ENCODE measurements at places on chromosomes 2 and 18. TPM values are rescaled to one million over a fixed set of nuclear protein-coding genes. Genes with fewer than 3 reads are reported as not detected.

The CRACDL gene
- total RNA-seq = 3.2 TPM

The KIF5C gene
- 0.39 TPM for total RNA-seq

The RGPD6 gene
- total RNA-seq = 8.4 TPM

The LRATD1 gene
- total RNA-seq = 0.02 TPM

The ADRA2B gene
- 0.13 TPM for total RNA-seq

The RGPD4 gene
- 0.07 TPM for total RNA-seq

The UGT1A3 gene
- not detected for total RNA-seq

The ICOS gene
- not detected for total RNA-seq

The ZNG1B gene
- 46.5 TPM for total RNA-seq

The CYP27C1 gene
- 2.7 TPM for total RNA-seq

The RTP5 gene
- not detected for total RNA-seq

The DSG1 gene
- not detected for total RNA-seq

The CHRNG gene
- total RNA-seq = not detected

The CAVIN2 gene
- 35.7 TPM for total RNA-seq

The TUBA3E gene
- total RNA-seq = 0.62 TPM

The RAB17 gene
- total RNA-seq = 0.36 TPM

The SETBP1 gene
- 0.55 TPM for total RNA-seq

The CROCC2 gene
- total RNA-seq = not detected

The M1AP gene
- not detected for total RNA-seq

The UGT1A9 gene
- 4.7 TPM for total RNA-seq

The NTSR2 gene
- total RNA-seq = not detected

The RTKN gene
- total RNA-seq = 21.0 TPM

The RNF152 gene
- 0.02 TPM for total RNA-seq

The MYO7B gene
- total RNA-seq = 0.29 TPM

The WDR75 gene
- total RNA-seq = 40.9 TPM

The SULT6B1 gene
- total RNA-seq = not detected

The ATOH8 gene
- 10.5 TPM for total RNA-seq

The DHX57 gene
- total RNA-seq = 21.6 TPM

The CD8A gene
- total RNA-seq = 0.34 TPM

The ASTL gene
- total RNA-seq = not detected

The TMEM163 gene
- total RNA-seq = not detected

The MLPH gene
- 318 TPM for total RNA-seq

The RAB12 gene
- 19.9 TPM for total RNA-seq

The FAM237A gene
- not detected for total RNA-seq

The VWA3B gene
- not detected for total RNA-seq

The UGT1A10 gene
- 0.49 TPM for total RNA-seq

The UCN gene
- 2.5 TPM for total RNA-seq

The KLHL30 gene
- 0.17 TPM for total RNA-seq

The APOB gene
- 0.23 TPM for total RNA-seq
